MV-4-11 (cell line): ENCODE measurements at places on chromosomes 7 and 10.

- DNase-seq: no peak
Measured at GRCh38 chr10:64408391-64409183, 887.4 kb downstream of the REEP3 start.

DNA sequence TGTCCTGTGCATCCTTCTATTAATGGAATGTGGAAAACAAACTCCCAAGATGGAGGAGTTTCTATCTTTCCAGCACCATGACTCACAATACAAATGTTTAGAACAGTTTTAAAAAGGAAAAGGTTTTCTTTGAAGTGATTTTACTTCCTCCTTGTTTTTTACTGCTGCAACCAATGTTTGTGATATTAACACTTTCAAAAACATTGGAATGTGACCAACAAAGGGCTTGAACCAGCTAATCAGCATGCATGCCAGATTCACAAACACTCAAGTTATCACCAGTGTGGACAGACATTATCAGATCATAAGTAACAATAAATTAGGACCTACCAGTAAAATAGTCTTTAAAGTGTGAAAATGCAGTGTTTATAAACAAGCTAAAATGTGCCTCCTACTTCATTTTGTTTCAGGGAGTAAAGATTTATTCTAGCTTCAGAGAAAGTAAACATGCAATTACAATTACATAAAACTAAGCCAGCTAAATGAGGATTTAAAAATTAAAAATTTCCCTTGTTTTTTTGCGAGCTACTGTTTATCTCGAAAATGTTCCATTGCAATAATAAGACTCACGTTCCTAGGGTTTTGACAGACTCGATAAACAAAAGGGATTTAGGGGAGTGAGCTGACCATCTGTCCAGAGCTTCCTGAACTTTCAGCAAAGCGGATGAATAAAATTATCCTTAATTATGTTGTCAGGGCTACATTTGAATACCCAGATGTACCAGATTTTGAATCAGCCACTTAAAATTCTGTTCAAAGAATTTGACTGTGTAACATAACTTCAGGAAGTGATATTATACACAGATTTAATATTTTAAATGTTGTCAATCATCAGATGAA, 29.8 kb downstream of the CPVL start:
- DNase-seq: no peak

GRCh38 chr10:37960591-37961137, 15.8 kb downstream of the ZNF25 start:
- no peak for DNase-seq

GRCh38 chr10:95493862-95494261, 67.3 kb downstream of the SORBS1 start:
- no peak for DNase-seq

DNA sequence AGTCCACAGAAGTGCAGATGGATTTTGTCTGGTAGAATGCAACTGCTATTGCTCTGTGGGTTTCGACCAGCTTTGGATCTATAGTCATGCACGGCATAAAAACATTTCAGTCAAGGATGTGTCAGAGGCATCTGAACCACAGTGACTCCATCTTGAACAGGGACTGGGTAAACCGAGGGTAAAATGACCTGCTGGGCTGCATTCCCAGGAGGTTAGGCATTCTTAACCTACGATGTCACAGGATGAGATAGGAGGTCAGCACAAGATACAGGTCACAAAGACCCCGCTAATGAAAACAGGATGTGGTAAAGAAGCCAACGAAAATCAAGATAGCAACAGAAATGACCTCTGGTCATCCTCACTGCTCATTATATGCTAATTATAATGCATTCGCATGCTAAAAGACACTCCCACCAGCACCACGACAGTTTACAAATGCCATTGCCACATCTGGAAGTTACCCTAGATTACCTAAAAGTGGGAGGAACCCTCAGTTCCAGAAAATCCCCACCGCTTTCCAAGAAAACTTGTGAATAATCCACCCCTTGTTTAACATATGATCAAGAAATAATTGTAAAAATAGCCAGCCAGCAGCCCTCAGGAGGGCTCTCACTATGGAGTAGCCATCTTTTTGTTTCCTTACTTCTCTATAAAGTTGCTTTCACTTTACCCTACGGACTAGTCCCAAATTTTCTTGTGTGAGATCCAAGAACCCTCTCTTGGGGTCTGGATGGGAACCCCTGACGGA, 50.7 kb upstream of the CPXM2 start:
- DNase-seq: no peak

DNA sequence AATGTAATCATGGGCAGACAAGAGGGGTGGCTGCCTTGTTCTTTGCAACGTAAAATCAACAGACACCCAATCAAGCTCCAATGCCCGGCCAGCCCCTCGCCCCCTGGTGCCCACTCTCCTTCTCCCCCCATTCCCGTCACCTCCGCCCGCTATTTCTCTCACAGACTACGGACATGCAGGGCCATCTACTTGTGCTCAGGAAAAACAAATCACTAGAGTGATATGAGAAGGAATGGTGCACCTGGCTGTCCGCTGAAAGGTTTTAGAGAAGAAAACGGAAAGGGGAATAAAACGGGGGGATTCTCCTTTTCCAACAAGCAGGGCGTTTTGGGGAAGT, 396 bp downstream of the GRM8 start:
- DNase-seq: no peak

- no peak for DNase-seq
Measured at GRCh38 chr7:108299251-108299973, 156.8 kb downstream of the NRCAM start.

GRCh38 chr10:114301177-114301576, 62.1 kb downstream of the VWA2 start:
- DNase-seq: no peak

GRCh38 chr7:94393246-94394108, 1.2 kb upstream of the COL1A2 start:
- no peak for DNase-seq

GRCh38 chr10:98314532-98315284, 46.7 kb upstream of the LOXL4 start:
- peak; percentile 91 for DNase-seq

DNA sequence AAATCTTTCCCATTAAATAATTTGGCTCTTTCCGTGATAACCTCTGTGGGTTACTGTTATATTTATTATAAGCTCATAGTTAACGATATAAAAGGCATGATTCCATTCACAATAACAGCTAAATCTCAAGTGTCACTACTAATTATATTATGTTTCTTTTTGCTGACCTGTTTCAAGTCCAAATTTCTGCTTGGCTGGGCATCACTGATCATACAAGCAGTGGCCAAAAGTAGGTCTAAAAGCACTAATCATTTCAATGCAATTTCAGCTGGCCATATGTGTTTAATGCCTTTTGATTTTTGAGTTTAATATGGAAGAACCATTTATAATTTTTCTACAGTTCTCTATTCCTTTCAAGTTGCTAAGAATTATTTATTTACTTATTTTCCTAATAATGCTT, 110.7 kb downstream of the SEMA3A start:
- DNase-seq: no peak

DNA sequence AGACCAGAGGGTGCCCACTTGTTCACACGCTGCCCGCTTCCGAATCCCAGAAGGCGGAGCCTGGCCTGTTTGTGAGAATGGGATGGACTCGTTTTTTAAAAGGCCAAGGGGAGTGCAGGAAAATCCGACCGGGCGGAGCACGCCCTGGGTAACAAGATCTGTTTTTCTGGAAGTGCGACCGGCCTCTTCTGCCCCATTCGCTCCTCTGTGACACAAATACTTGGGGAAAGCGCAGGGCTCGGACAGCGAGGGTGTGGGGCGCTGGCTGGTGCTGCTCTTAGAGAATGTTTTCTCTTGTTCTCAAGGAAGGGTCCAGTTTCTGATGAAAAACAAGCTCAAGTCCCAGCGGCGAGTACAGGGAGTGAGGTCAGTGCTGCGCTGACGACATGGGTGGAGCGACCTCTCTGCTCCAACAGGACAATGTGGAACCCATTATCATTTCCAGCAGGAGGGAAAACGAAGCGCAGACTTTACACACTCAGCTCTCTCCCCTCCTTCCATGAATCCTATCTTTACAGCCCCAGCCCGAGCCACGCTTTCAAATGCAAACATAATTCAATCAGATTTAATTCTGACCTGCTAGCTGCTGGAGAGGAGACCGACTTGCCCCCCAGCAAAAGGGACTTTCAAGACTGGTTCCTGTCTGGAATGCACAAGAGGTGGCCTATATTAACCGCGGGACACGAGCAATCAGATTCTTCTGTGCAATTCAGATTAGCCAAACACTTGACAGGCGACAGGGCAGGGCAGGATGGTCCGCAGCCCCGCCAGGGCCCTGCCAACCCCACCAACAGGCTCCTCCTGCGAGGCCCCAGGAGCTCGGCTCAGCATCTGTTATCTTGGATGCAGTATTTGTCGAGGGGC, 1.1 kb downstream of the RADIL start:
- no peak for DNase-seq

DNA sequence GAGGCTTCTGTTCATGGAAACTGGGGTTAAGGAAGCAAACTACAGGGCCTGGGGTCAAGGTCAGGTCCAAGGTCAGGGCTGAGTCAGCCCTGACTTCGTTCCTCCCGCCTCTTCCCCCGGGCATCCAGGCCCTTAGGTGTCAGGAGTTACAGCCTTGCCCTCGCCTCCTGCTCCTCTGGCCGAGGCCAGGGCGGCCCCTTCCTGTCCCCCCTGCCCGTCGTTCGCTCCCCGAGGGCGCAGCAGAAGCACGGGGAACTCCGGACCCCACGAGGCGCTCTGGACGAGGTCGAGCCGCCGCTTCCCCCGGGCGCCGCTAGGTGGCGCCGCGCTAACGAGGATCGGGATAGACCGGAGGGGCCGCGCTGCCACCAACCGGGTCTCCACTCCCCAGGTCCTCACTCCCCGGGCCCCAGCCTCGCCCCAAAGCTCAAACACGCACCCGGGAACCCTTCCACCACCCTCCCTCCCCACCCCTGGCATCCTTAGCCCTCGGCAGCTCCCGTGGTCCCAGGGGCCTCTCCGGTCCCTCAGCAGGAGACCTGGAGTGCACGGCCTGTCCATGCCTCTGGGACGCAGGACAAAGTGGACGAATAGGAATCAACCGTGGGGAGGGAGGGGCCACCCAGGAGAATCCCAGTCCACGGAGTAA, 59.2 kb upstream of the MYL10 start:
- peak; percentile 57 for DNase-seq

GRCh38 chr10:6787718-6788117, 207.6 kb upstream of the PRKCQ start:
- DNase-seq: no peak

DNA sequence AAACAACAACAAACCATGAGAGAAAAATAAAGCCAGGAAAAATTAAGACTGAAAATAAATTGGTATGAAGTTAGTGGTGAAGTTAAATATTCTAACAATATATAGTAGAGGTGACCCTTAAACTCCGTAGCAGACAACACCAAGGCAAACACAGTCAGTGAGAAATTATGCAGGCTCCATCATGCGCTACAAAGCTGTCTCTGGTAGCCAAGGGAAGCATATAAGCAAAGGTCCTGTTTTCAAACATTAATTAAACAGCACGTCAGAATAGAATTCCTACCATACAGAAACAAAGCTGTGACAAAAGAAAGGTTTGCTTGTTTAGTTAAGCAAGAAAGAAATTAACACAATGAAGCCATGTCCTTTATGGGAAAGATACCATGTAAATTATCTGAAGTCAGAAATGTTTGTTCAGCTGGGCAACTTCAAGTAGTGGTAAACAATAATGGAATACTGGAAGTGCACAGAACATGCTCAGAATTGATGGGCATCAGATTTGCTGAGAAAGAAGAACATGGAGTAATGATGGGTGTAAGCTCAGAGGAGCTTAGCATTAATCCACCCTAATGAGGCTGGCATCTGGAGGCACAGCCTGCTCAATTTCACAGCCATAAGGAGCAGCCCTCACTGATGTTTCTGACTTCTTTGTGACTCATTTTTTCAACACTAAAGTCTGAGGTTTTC, 75.7 kb downstream of the IGF2BP3 start:
- no peak for DNase-seq

DNA sequence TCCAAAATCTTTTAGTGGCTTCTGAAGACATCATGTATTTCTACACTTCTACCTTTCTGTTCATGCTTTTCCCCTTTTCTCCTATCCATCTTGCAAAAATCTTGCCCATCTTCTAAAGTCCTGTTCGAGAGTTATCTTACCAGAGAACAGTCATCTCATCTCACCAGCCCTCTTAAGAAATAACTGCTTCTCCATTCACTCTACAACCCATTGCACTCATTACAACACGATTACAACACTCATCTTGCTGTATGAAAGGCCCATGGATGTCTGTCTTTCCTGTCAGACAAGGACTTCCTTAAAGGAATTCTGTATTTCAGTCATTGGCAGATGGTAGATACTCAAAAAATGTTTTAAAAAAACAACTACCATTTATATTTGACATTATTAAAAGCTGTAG, 30.8 kb downstream of the ZNF438 start:
- DNase-seq: peak; percentile 88

- no peak for DNase-seq
Measured at GRCh38 chr10:24926557-24926956, 25.8 kb downstream of the PRTFDC1 start.

- peak; percentile 41 for DNase-seq
Measured at GRCh38 chr10:11901833-11902475, 78.8 kb downstream of the PROSER2 start.

DNA sequence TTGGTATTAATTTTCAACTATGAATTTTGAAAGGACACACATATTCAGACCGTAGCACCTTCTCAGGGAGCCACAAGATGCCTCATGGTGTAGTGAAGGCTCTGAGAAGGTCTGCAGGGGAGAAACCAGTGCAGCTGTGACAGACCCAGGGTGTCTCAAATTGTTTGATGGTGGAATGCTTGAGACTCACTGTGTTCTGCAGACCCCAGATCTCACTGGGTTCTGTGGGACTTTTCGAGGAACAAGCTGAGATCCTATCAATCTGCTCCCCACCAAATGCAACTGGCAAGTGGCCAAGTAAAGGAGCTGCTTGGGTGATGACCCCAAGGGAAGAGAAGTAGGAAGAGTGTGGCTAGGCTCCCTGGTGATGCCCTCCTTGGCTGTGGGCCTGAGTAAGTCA, 130.5 kb upstream of the UNC5B start:
- DNase-seq: no peak

DNA sequence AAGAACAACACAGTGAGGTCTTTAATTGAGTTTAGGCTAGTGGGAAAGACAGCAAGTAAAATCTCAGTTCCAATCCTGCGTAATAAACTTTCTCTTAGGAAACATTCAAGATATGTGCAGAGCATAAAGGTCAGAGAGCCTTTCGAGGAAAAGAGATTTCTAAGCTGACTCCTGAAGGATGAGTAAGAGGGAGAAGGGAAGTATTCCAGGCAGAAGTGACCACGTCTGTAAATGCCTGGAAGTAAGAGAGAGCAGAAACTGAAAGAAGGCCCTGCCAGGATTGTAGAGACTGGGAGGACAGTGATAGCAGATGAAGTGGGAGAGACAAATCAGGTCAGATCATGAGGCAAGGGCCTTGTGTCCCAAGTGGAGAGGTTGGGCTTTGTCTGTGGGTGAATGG, 41.8 kb downstream of the PNLIPRP3 start:
- no peak for DNase-seq
